Breast epithelium (tissue), 4 donors: ENCODE measurements at places on chromosomes 7 and 10. TPM values are rescaled to one million over a fixed set of nuclear protein-coding genes. Genes with fewer than 3 reads are reported as not detected.

GRCh38 chr10:6476989-6477388 is 103.1 kb downstream of the PRKCQ start:
- DNase-seq: no peak

TMEM196 gene
- total RNA-seq: not detected

STRIP2 gene
- under 0.01 TPM for total RNA-seq

GRCh38 chr10:75836064-75836463 is 404.6 kb downstream of the LRMDA start:
- DNase-seq: no peak
